ENCODE measurements at places on chromosomes 4 and X.
A peak's percentile ranks its signal among the peaks of the same experiment; 100 is the strongest.

DNA sequence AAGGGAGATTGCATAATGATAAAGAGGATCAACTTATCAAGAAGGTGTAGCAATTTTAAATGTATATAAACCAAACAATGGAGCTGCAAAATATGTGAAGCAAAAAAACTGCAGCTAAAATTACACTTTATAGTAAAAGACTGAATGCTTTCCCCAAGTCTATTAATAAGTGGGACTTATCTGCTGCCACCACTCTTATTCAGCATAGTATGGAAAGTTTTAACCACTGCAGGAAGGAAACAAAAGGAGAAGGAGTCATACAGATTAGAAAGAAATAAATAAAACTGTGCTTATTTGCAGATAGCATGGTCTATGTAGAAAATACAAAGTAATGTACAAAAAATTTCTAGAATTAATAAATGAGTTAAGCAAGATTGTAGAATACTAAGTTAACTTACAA is 94.1 kb upstream of the GK2 start:
- no peak for DNase-seq

DNA sequence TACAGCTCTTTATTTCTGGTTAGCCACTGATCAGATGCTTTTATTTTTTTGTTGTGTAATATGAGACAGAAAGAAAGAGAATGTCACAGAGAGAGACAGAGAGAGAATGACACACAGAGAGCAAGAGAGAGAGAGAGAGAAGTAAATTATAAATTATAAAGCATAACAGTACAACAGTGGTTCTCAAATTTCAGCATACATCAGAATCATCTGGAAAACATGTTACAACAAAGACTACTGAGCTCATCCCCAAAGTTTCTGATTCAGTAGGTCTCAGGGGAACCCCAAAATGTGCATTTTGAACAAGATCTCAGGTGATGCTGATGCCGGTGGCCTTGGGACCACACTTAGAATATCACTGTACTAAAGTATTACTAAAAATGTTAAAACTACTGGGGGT is 245.8 kb upstream of the DIAPH2 start:
- DNase-seq, result no peak

- DNase-seq, result no peak
Measured at GRCh38 chr4:123104310-123105025, 182.1 kb upstream of the NUDT6 start.

- DNase-seq, result no peak
Measured at GRCh38 chrX:55754861-55755294, 37.3 kb downstream of the RRAGB start.

DNA sequence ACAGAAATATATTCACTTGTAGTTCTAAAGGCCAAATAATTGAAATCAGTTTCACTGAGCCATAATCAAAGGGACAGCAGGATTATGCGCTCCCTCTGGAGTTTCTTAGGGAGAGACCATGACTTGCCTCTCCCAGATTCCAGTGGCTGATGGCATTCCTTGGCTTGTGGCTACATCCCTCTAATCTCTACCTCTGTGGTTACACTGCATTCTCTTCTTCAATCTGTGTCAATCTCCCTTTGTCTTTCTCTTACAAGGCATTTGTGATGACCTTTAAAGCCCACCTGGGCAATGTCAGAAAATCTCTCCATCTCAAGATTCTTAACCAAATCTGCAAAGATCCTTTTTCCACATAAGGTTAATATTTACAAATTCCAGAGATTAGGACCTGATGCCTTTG is 260.2 kb downstream of the UNC5C start:
- DNase-seq, result no peak

DNA sequence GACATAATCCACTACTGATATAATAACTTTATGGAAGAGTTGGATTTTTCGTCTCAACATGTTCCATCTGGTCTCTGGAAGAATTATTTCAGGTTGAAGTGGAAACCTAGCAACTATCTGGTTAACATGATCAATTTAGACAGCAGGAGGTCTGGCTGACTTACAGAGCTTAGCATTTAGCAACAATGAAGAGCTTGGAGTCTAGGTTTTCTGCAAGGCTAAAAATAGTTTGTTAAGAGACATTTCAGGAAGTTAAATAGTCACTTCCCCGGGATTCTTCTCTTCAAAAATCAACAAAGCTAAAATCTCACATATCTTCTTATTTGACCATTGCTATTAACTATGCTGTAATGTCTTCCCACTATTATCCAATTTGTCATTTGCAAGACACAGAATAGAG is 418.6 kb upstream of the DIPK2B start:
- peak; percentile 76 for DNase-seq

GRCh38 chr4:11599064-11599463 is 170.4 kb upstream of the HS3ST1 start:
- no peak for DNase-seq

DNA sequence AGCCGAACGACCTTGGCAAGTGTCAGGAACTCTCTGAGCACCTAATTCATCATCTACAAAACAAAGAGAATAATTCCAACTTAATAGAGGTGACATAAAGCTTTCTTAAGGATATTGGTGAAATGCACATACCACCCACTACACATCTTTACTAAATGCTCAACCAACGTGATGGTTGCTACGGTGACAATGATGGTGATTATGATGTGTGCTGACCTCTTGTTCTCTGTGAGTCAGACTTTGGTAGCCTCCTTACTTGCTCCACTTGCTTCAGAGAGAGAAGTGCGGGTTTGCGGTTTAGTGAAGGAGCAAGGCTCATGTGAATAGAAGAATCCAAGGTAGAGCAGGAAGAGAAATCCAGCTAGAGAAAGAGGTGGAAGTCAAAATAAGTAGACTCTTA is 52.8 kb upstream of the CLNK start:
- peak; percentile 68 for DNase-seq

- peak; percentile 77 for DNase-seq
Measured at GRCh38 chr4:40909363-40909876, 159.7 kb downstream of the NSUN7 start.

DNA sequence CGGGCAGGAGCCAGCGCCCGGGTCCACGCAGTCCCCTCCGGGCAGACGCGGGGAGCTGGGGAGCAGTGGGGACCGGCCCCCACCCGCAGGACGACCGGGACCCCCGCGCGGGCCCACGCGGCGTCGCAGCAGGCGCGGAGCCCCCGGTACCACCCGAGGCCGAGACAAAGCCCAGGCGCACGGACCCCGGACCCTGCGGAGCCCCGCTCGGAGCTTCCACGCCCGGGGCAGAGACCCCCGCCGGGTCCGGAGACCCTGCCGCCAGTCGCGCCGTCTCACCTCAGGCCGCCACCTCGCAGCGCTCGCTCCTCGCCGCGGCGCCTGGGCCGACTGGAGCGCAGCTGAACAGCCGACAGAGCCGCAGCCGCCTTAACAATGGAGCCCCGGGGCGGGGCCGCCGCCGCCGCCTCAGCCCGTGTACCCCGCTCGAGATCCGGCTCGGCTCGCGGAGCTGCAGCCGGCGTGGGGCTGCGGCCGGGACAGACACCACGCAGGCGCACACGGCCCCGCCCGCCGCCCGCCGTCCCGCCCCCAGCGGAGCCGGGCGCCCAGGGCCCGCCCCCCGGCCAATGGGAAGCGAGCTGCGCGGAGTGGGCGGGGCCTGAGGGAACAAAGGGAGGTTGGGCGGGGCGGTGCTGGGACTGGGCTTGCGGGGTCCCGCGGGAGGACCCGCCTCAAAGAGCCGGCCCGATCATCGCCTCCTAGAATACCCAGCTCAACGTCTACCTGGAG is at the start of gene AFAP1:
TSS of gene AFAP1 (minus strand) at position 485 of the 732 bp plus-strand sequence. CDS start 67,783 bp downstream, outside the sequence.
- DNase-seq, result peak; percentile 83

- DNase-seq, result no peak
Measured at GRCh38 chrX:44305921-44306320, 37.6 kb downstream of the EFHC2 start.

GRCh38 chr4:114497116-114497515 is 101.5 kb upstream of the UGT8 start:
- DNase-seq, result no peak

GRCh38 chr4:61938250-61938846 is 738.2 kb downstream of the ADGRL3 start:
- no peak for DNase-seq

DNA sequence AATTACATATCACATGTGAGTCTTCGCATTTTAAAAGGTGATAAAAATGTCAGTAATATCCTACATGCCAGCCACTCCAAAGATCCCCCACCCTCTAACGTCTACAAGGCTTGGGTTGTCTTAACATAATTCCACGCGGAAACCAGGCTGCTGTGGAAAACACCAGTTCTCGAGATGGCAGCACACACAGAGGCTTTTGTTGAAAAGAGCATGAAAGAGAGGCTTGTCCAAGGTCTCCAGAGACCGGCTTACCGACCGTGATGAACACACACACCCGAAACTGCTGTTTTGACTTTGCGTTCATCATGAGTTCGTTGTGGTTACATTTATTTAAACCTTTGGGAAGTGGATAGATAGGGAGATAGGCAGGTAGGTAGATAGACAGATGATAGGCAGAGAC is 87.9 kb downstream of the CRLF2 start:
- no peak for DNase-seq

DNA sequence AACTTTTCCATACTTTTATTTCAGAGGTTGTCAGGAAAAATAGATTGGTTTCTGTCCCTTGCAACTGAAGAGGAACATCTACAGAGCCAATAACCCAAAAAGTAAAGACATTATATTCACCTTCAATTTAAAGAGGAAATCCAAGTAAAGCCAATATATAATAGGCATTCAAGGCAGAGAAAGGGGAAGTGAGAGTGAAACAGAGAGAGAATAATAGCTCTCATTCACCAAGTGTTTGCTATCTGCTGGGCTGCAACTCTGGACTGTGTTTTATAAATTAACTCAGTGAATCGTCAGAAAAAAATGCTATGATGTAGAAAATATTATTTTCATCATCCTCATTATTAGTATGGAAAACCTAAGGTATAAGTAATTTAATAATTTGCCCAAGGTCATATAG is 448.5 kb downstream of the TRAM1L1 start:
- DNase-seq, result no peak

- DNase-seq, result no peak
Measured at GRCh38 chrX:71953946-71954345, 43.3 kb downstream of the NHSL2 start.

DNA sequence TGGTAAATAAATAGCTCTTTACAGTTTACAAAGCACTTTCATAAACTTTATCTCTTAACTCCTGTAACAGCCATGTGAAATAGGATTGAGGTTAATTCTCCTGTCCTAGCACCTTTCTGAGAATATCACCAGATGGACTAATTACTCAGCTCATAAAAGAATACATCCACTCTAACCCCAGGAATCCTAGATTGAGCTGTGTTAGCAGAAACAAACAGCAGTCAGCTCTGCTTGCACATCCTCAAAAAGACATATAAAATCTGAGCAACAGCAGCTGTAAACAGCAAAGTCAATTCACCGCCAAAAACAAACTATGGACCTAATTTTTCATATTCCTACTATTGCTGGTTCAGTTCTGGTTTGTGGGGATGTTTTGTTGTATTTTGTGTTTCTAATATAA is 182.8 kb downstream of the QDPR start:
- DNase-seq, result no peak

GRCh38 chr4:84501202-84501503 is 2.1 kb upstream of the NKX6-1 start:
- DNase-seq, result no peak

DNA sequence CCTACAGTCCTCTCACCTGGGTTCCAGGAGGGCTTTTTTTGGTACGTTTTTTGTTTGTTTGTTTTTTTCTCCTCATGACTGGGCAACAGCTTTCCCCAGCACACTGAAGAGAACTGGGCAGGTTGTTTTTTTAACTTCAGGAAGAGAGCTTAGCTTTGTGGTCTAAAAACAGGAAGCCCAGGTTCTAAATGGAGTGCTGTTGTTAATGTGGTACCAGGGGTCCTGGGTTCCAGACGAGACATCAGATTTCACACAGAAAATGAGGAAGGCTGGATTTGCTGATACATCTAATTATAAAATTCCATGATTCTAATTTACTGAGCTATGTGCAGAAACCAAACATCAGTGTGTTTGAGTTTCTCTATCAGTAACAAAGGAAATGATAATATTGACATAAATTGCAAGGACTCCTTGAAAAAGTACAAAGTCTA is 4.2 kb downstream of the MYOZ2 start:
- DNase-seq, result no peak

DNA sequence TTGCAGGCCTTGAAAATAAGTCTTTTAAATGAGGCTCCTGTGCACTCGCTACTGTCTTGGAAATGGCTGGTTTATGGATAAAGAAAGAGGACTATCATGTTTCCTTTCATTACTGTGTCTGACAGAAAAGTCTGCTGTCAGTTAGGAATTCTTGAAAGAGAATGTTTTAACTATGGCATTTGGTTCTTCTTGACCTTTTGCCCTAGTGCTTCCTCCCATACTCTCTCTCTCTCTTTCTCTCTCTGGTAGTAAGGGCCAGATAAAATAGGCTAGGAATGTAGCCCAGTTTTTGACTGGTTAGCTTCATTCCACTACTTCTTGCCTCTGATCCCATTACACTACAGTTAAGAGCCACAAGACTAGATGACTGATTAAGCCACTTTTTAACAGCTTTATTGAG is 29.8 kb downstream of the YY2 start:
- DNase-seq, result peak; percentile 39

DNA sequence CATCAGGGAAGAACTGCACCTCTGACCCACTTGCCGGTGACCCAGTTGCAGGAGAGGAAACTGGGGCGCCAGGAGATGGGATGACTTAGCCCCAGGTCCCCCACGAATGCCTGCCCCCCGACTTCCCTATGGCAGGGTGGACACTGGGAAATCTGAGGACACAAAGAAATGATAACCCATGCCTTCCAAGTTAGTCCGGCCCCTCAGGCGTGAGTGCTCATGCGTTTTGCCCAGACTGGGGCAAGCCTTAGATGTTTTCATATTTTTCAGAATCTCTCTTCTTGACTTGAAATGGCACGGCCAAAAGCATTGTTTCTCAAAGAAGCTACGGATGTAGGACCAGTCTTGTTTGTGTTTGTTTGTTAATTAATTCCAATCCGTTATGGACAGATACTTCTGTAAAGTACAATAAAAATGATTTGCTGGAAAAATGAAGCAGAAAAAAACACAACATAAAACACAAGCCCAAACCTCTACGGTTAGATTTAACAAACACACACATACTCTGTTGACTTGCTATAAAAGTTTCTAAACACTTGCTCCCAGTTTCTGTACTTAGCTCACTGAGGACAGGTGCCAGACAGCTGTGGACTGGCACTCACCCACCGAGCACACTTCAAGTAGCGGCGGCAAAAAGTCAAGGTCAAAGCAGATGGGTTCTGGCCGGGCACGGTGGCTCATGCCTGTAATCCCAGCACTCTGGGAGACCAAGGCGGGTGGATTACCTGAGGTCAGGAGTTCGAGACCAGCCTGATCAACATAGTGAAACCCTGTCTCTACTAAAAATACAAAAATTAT is 341.5 kb downstream of the BCOR start:
- no peak for DNase-seq

- no peak for DNase-seq
Measured at GRCh38 chr4:157572284-157572683, 351.8 kb downstream of the GRIA2 start.
